ENCODE measurements at places on chromosomes 12 and 14.
A peak's percentile ranks its signal among the peaks of the same experiment; 100 is the strongest.

GRCh38 chr12:32666018-32666417, 13.1 kb upstream of the DNM1L start:
- DNase-seq: no peak

- DNase-seq: no peak
Measured at GRCh38 chr12:49369411-49370145, 2.3 kb downstream of the SPATS2 start.

- DNase-seq: no peak
Measured at GRCh38 chr12:19432309-19433170, 6.8 kb upstream of the AEBP2 start.

- no peak for DNase-seq
Measured at GRCh38 chr14:64082837-64083236, 211.3 kb downstream of the ESR2 start.

DNA sequence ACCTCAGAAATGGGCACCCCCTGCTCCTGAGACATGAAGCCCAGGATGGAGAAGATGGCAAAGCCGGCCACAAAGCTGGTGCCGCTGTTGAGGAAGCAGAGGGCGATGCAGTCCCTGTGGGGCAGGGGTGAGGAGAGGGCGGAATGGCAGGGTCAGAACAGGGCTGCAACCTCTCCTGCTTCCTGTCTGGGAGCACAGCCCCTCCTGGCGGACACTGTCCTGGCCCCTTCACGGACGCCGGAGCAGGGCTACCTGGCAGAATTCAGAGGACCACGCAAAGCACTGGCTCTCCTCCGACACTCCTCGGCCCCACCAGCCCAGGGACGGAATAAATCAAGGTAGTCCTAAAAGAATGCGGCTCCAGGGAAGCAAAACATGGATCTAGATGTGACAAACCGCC, 12.4 kb upstream of the SLC6A12 start:
- DNase-seq: no peak

DNA sequence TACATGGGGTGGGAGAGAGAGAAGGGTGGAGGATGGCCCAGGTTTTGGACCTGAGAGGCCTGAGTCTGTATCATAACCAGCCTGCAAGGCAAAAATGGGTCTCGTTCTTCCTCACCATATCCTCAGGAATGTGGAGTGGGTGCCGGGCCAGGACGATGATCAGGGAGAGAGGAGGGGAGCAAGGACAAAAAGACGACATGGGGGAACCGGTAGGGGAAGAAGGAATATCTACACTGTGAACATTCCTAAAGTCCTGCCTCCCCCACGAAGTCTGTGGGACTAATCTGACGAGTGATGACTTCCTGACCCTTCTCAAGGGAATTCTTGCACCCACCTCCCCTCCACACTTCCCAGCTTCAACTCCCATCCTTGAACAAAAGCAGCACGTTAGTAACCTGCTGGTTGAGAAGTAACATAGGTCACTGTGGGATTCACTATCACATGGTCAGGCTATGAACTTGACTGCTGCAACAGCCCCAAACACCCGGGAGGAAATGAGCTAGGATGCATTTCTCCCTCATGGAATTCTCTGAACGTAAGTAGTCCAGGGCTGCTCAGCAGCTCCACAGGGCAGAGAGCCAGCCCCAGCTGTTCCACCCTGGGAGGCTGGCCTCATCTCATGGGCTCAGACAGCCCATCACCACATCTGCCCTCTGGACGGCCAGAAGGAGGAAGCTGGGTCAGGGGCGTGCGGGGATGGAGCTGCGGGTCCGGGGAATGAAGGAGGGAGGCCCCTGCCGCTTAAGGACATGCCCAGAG, 36.8 kb upstream of the VWF start:
- DNase-seq: no peak

GRCh38 chr12:62805517-62805916, 129.4 kb downstream of the PPM1H start:
- DNase-seq: no peak

- no peak for DNase-seq
Measured at GRCh38 chr12:59401862-59402261, 194.0 kb upstream of the SLC16A7 start.

- no peak for DNase-seq
Measured at GRCh38 chr12:113440947-113441782, 19.0 kb downstream of the SDSL start.

GRCh38 chr14:64706593-64707193, 2.5 kb downstream of the PLEKHG3 start:
- peak; percentile 65 for DNase-seq

GRCh38 chr12:114395755-114396152, 10.2 kb downstream of the TBX5 start:
- DNase-seq: no peak

- no peak for DNase-seq
Measured at GRCh38 chr14:39447175-39447661, 15.0 kb upstream of the FBXO33 start.

GRCh38 chr14:102474934-102475333, 34.6 kb downstream of the ANKRD9 start:
- DNase-seq: no peak

DNA sequence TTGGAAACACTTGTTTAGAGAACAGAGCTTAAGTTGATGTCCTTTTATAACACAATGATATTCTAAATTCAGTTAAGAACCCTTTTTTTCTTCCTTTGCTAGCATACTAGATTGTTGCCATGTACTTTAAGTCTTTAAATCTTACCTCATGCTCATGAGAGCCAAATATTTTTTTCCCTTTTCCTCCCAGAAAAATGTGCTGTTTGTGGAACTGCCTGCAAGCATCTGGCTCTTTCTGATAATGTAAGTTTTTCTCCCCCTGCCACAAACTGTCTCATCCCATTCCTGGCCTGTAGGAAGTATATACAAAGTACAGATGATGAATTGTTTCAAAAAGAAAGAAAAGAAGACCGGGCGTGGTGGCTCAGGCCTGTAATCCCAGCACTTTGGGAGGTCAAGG, 5.3 kb downstream of the RNF212B start:
- DNase-seq: no peak

- DNase-seq: peak; percentile 26
Measured at GRCh38 chr12:123006977-123007376, 26.5 kb downstream of the ARL6IP4 start.

GRCh38 chr12:1310653-1311052, 283.7 kb downstream of the FBXL14 start:
- no peak for DNase-seq

GRCh38 chr12:103503546-103504480, 8.0 kb upstream of the C12orf42 start:
- no peak for DNase-seq

- DNase-seq: peak; percentile 52
Measured at GRCh38 chr12:80509781-80510556, 65.9 kb downstream of the PTPRQ start.

DNA sequence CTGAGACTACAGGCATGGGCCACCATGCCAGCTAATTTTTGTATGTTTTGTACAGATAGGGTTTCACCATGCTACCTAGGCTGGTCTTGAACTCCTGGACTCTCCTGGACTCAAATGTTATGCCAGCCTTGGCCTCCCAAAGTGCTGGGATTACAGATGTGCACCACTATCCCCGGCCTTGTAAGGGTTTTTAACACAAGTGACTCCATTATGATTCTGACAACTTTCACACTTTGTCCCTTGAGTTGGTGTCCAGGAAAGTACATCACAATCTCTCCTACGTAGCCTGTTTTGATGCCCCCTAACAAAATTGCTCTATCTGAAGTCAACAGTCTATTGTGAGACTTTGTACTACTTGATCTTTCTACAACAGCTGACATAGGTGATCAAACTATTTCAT, 11.4 kb upstream of the METAP2 start:
- no peak for DNase-seq

DNA sequence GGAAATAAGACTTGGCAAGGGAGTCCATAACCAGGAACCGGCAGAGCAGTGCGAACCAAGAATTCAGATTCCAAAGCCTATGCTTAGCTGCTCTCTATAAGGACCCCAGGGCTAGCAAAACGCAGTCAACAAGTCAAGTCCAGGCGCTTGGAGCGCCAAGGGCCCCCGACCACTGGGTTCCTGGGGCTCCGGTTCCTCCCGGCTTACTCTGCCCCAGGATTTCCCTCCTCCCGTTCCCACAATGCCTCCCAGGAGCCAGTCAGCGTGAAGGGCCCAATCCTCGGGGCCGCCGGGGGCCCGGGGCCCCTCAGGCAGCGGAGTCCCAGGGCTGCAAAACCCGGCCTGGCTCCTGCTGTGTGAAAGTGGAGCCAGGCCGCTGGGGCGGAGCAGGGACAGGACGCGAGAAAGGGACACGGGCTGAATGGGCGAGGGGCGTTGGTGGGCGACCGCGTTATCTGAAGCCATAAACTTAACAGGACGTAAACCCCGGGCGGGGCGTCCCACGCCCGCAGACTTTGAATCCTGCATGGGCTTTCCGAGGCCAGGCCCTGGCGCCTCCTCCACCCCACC, 1.5 kb downstream of the KRT8 start:
- peak; percentile 86 for DNase-seq

- DNase-seq: no peak
Measured at GRCh38 chr12:84113666-84114065, 798.9 kb downstream of the SLC6A15 start.

- DNase-seq: no peak
Measured at GRCh38 chr12:4153343-4153892, 120.1 kb upstream of the CCND2 start.

GRCh38 chr12:95774311-95775045, 16.1 kb downstream of the NTN4 start:
- DNase-seq: no peak

DNA sequence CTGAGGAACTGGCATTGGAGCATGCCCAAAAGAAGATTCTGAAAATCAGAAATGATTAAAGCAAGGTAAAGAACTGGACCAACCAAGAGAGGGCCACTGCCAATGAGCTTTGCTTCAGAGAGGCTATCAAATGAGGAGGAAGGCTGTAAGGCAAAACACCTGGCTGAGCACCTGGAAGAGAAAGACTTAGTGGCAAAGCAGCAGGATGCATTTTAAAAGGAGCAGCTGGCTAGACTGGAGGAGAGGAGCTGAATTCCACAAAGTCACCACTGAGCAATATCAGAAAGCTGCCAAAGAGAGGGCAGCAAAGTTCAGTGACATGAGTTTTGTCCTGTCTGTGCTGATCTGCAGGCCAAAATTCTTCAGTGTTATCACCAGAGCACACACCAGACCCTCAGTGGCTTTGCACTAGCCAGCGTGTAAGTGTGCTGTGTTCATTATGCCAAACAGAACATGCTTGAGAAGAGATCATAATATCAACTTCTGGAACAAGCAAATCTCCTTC, 338.7 kb downstream of the TRHDE start:
- DNase-seq: no peak

DNA sequence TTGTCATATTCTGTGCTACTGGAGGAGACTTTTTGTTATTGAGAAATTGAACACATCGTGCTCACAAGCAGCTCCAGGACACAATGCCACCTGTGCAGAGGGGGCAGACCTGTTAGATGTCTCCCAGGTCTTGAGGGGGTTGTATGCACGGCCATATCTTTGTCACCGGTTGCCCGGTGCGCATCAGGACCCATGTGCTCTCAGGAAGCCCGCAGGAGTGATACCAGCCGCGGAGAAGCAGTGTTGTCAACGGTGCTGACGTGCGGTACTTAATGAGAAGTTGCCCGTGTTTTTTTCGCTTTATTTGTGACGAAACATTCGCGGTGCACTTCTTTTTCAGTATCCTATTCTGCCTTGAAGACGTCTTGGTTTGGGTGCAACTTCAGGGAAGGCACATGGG, 128.2 kb upstream of the RTL1 start:
- DNase-seq: no peak

- DNase-seq: no peak
Measured at GRCh38 chr14:85250414-85251189, 279.3 kb upstream of the FLRT2 start.

GRCh38 chr12:70772836-70773235, 135.6 kb upstream of the PTPRB start:
- no peak for DNase-seq

GRCh38 chr14:23614395-23614828, 21.8 kb upstream of the DHRS2 start:
- no peak for DNase-seq

GRCh38 chr14:100640471-100641273, 53.5 kb upstream of the BEGAIN start:
- peak; percentile 46 for DNase-seq

- DNase-seq: no peak
Measured at GRCh38 chr14:61483476-61483875, 162.1 kb downstream of the PRKCH start.

DNA sequence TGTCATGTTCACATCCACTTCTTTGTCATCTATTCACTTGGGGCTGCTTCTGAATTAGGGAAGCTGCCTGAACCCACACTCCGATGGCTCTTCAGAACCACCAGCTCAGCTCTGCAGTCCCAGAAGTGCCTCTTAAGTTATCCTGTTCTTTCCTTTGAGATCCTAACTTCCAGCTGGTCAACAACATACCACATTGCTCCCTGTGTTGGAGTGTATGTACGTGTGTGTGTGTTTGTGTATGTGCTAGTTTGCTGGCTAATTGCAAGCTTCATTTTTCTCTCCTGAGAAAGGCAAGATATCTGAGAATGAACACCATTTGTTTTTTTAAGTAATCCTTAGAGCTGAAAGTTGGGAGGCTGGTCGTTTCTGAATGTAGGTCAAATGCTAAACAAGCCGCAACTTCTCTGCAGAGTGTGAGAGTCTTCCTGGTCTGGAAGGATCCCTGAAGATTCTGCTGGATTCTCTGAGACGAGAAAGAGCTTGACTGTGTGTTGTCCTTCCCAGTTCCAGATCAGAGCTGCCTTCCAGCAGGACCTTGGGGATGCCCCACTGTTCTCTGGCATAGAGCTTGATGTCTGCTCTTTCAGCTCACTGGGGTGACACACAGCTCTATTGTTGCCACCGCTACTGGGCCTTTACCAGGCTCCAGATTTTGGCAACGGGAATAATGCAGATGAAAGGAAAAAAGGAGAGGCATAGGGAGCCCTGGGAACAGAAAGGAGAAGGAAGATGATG, 839 bp downstream of the GSG1 start:
- no peak for DNase-seq

DNA sequence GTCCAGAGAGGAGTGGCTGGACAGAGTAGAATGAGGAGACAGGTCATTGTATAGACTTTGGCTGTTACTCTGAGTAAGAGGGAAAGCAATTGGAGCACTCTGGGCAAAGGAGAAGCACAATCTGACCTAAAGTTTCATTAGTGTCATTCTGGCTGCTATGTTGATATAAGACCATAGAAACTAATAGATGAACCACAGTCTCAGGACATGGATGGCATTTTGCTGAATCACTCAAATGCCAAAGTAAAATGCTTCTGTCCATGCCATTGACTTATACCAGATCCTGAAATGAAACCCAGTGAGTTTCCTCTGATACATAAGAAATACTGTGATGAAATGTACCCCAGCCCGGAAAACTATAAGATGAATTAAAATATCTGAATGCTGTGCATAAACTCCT, 65.8 kb upstream of the COCH start:
- DNase-seq: no peak

GRCh38 chr12:89461649-89462612, 62.7 kb downstream of the GALNT4 start:
- peak; percentile 41 for DNase-seq

Measured in right forelimb (tissue), 1 donor.